ENCODE measurements at places on chromosomes 16 and 17.
A peak's percentile ranks its signal among the peaks of the same experiment; 100 is the strongest.

DNA sequence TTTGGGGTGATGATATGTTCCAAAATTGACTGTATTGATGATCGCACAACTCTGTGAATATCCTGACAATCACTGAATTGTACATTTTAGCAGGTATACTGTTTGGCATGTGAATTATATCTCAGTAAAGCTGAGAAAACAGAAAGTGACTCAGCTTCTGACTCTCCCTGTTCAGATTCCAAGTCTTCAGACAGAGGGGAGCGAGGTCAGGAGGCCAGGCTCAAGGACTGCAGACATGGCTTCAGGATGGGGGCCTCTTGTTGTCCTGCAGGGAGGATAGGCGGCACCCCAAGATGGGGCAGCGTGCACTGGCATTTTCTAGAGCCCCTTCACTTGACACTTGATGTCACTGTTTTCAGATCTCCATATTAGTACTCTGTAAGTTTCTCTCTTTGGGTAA is 45.6 kb downstream of the KNOP1 start:
- DNase-seq, result no peak

- DNase-seq, result peak; percentile 68
Observed at GRCh38 chr17:74749279-74750038, 1.0 kb downstream of the NHERF1 start.

DNA sequence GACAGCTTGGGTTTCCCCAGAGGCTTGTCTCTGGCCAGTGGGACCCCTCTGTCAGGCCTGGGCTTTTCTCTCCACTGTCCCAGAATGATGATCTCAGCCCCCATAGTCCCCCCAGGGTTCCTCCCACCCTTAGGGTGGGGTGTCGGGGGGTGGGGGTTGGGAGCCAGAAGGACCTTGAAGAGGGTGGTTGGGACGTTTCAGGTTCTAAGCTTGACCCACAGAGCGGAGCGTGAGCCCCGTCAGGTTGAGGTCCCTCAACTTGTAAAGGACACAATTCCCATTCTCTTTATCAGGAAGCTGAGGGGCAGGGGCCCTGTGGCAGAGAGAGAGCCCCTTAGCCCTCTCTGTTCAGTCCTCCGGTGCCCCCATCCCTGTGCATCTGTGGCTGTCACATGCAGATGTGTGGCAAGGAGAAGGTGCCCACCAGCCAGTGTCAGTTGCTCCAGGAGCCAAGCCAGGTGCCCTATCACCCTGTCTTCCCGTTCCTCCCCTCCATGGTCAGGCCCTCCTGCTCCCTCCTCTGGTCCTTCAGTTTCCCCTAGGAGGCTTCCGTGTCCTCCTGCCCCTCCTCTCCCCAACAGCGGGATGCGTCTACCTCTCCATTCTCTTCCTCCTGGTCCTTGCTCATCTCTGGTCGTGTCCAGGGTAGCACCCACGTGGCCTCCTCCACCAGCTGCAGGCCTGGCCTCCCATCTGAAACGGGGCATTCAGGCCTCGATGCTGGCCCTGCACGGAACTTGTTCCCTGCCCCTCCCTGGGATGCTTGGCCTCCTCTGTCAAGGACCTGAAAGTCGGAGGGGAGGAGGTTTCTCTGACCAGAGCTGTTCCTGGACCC is 1.5 kb upstream of the NTN3 start:
- no peak for DNase-seq

GRCh38 chr17:48647103-48647962 is 21.2 kb upstream of the HOXB9 start:
- peak; percentile 64 for DNase-seq

- no peak for DNase-seq
Observed at GRCh38 chr17:76049836-76050537, 22.3 kb downstream of the SRP68 start.

GRCh38 chr16:81623365-81624102 is 155.6 kb upstream of the PLCG2 start:
- DNase-seq, result peak; percentile 60

- DNase-seq, result no peak
Observed at GRCh38 chr17:59676716-59677115, 30.5 kb downstream of the PTRH2 start.

DNA sequence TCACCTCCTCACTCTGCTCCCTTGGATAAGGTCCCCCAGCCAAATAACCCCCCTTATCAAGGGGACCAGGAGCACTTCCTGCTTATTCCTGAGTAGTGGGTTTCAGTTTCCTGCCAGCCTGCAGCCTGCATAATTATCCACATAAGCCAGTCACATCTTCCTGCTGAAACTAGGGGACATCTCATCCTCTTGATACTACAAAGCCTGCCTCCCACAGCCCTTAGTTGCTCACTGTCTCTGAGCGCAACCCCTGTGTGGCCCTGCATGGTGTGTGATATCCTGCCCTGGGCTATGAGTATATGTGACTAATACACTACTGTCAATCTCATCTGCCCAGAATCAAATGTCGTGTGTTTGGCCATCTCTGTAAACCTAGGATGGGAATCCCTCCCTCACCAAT is 8.0 kb upstream of the XYLT2 start:
- peak; percentile 37 for DNase-seq
